ENCODE measurements at places on chromosomes 2 and 18. TPM values are rescaled to one million over a fixed set of nuclear protein-coding genes. Genes with fewer than 3 reads are reported as not detected.

LRATD1 gene
- not detected for total RNA-seq

SULT1C3 gene
- total RNA-seq: not detected

EML6 gene
- 1.5 TPM for total RNA-seq

NYAP2 gene
- not detected for total RNA-seq

TBC1D8 gene
- 87.0 TPM for total RNA-seq

MYO5B gene
- 9.4 TPM for total RNA-seq

TUBA3E gene
- total RNA-seq: 3.6 TPM

LOXL3 gene
- 0.50 TPM for total RNA-seq

CASP8 gene
- 35.7 TPM for total RNA-seq

SULT1C2 gene
- total RNA-seq: 0.59 TPM

FAM228A gene
- not detected for total RNA-seq

IL37 gene
- not detected for total RNA-seq

SLC9A4 gene
- not detected for total RNA-seq

ANKRD53 gene
- total RNA-seq: not detected

ICA1L gene
- total RNA-seq: 1.8 TPM

LYPD1 gene
- 15.2 TPM for total RNA-seq

Data from A549 treated with Mapracorat at 1 μM for 4 hours (cell line).